ENCODE measurements at places on chromosomes 6 and 20.

DNA sequence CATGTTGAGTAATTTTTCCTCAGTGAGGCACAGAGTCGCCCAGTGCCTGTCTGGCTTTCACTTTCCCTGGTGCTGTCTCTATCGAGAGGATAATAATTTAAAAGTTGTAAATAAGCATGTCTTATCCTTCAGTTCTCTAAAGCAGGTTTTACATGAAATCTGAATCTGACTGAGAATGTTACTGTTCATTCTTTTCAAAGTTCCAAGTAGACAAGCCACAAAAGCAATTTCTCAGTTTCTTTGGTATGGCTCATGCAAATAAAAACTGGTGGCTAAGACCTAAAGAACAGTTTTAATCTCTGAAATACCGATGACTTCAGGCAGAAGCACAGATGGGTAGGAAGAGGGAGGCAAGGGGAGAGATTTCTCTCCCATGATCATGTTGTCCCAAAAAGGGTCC is 87.6 kb upstream of the GCM1 start:
- no peak for DNase-seq

DNA sequence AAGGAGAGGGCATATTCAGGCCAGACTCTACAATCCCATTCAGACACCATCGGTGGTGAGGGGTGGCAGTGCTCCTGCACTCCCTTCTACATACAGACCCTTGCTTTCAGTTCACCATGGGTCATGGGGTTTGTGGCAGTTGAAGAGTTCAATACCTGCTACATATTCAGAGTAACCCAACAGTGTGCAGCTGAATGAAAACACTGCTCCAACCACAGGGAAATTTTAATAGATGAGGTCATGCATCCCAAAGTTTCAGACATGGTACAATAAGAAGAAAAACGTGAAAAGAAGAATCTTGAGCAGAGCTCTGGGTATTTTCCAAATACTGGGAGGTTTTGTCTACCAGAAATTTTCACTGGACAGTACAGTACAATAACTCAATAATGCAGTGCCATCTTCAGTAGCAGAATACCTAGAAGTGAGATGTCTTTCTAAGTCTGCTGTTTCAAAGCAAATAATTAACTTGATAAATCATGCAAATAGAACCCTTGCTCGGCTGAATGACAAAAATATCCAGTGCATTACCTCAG is 162.1 kb downstream of the PTPRK start:
- DNase-seq: no peak

GRCh38 chr20:16201191-16201590 is 372.1 kb downstream of the KIF16B start:
- DNase-seq: no peak

- no peak for DNase-seq
Observed at GRCh38 chr6:5501837-5502236, 240.5 kb downstream of the FARS2 start.

DNA sequence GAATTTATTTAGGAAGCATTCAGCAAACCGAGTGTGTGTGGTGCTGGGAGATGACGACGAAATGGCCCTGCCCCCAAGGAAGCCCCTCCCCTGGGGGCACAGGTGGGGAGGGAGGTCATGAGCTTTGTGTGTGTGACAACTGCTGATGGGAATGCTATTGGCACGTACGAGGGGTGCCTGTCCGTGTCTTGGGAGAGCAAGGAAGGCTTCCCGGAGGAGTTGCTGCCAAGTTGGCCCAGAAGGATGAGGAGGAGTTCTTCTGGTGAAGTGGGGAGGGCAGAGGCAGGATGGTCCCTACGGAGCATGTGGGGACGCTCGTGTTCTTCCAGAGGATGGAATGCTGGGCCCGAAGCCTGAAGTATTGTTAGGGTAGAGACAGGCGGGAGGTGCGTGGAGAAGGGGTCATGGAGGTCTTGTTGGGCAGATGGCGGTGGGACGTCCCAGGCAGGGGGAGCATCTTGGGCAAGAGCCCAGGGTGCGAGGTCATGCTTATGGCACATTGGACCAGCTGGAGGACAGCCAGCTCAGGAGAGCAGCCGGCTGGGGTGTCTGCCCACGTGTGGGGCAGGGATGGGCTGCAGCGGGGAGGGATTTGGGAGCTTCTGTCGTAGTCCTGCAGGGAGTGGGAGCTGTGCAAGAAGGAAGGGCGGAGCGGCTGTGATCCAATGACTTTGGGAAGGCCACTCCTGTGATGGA is 46.1 kb downstream of the SYNJ2 start:
- no peak for DNase-seq
